ENCODE measurements at places on chromosomes 16 and 17.

- no peak for DNase-seq
These were observed 52.7 kb upstream of the FOXF1 start for GRCh38 chr16:86457501-86458148.

GRCh38 chr17:82231562-82232321, 2.9 kb downstream of the SLC16A3 start:
- DNase-seq = no peak

DNA sequence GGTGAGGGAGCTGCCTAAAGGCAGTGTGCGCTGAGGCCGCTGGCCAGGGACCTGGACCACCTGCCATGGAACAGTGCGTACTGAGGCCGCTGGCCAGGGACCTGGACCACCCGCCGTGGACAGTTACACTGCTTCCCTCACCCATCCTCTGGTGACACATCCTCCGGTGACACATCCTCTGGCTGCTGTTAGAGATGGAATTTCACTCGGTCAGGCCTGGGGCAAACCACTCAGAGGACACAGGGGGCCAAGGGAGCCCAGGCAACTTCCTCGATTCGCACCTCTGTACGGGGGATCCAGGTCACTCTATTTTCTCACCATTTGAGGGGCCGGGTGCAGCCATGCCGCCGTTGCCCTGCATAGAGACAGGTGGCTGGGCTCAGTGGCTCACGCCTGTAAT, 32.4 kb upstream of the RPTOR start:
- DNase-seq = no peak

DNA sequence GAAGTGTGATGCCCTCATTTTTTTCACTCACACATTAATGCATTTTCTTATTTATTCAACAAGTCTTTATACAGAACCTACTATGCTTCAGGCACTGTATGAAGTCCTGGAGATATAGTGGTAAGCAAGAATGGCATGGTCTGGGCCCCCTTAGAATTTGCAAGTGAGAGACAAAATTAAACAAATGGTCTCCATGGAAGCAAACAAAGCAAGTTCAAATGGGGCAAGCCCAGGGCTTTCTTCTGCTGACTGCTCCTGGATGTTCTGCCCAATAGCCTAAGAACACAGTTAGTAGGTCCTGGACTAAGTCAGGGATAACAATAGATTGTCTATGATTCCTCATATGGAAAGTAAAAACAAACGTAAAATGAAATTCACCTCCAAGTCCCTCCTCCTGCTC, 31.3 kb upstream of the DDX52 start:
- no peak for DNase-seq

GRCh38 chr17:38897176-38897575, 27.3 kb downstream of the LASP1 start:
- DNase-seq = no peak

- DNase-seq = no peak
These were observed 89.3 kb upstream of the CIBAR2 start for GRCh38 chr16:85201574-85201973.

DNA sequence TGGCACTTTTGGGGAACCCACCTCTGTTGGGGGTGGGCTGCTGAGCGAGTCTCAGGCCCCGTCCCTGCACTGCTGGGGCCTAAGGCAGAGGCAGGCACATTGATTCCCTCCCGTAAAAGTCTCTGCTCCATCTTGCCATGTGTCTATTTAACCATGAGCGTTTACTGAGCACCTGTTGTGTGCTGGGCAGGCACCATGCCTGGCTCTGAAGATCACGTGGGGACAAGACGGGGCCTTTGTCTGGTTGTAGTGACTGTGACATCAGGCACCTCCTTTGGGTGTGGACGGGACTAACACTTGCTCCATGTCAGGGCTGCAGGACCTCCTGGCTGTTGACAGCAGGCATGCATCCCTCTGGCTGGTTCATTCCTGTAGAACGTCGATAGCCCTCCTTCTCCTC, 204.7 kb upstream of the CIBAR2 start:
- DNase-seq = no peak

- no peak for DNase-seq
These were observed 249.7 kb upstream of the C16orf82 start for GRCh38 chr16:26816885-26817571.

GRCh38 chr16:3094289-3095027, 4.6 kb downstream of the ZSCAN10 start:
- DNase-seq = no peak

DNA sequence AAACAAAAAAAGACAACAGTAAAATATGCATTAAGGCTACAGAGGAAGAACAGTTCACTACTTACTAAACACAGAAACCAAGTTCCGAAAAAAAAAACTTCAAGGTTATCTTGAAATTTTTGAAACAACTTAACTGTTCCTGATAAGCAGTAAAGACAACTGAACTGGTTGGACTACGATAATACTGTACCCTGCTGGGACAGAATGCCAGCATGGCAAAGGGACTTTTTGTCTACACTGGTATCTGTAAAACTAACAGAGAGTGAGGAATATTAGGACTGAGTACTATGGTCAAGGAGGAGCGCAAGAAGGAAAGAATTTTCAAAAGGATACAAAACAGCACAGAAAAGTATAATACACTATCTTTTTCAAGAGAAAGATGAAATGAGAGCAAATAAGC, 19.8 kb downstream of the SETD6 start:
- DNase-seq = no peak

GRCh38 chr17:27650836-27651235, 19.8 kb downstream of the LGALS9 start:
- DNase-seq = no peak

- DNase-seq = no peak
These were observed 10.2 kb downstream of the FLII start for GRCh38 chr17:18248300-18248731.

DNA sequence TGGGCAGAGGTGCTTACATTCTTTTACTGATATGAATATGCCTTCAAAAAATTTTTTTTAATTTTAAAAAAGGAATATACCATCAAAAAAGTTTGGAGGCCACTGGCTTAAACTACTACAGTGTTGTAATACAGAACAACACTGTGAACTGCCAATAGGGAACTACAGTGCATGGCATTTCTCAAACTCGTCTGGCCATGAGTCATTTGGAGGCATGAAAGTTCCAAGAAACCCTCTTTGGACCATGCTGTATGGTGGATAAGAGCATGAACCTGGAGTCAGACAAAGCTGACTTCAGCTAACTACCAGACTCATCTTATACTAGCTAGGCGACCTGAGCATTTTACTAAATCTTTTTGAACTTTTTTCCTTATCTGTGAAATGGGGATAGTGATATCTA, 9.2 kb upstream of the NF1 start:
- no peak for DNase-seq

DNA sequence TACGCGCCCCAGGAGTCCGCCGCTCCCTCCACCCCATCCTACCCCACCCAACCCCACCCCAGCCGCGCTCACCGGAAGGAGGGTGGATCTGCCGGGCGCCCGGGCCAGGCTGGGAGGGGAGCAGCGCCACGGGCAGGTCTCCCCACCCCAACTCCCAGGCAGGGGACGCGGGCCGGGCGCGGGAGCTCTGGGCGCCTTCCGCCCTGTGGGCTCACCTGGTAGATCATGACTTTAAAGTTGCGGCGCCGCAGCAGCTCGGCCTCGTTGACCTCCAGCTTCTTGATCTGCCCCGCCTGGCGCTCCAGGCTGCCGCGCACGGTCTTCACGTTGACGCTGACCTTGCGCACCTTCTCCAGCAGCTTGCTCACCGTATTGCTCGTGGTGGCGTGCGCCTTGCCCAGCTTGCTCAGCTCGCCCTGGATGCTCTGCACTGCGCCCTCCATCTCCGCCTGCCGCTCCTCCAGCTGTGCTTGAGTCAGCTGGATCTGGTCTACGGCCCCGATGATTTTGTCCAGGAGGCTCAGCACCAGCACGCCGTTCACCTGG, 571 bp downstream of the CAVIN1 start:
- DNase-seq = no peak

- no peak for DNase-seq
These were observed 107.0 kb downstream of the CYLD start for GRCh38 chr16:50848755-50849514.

GRCh38 chr17:10616502-10617119, 40.5 kb downstream of the MYH3 start:
- peak; percentile 63 for DNase-seq

DNA sequence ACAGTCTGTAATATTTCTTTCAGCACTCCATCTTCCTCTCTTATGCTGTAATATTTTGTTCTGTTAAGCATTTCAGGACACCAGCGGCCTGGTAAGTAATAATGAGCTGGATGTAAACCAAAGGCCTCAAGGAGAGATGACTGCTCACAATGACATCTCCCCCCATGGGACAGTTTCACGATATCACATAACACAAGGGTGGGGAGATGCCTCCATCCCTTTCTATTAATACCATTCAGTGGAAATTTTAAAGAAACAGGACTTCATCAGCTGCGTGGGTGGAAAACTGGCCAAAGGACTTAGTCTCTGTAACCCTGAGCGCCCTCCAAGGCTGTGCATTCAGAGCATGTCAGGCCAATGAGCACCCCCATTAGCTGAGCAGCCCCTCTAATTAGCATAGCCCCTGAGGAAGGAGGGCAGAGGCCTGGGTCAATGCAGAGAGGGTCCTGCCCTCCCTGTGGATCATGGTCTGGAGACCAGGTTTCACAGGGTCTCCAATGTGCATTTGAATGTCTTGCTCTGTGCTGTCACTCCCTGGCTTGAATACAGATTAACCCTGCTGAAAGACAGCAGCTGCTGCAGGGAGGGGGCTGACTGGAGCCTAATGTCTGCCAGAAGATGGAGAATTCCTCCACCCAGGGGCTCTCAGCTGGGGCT, 156.4 kb downstream of the HS3ST2 start:
- DNase-seq = no peak

- DNase-seq = no peak
These were observed 115.1 kb downstream of the HIC1 start for GRCh38 chr17:2170023-2170422.

DNA sequence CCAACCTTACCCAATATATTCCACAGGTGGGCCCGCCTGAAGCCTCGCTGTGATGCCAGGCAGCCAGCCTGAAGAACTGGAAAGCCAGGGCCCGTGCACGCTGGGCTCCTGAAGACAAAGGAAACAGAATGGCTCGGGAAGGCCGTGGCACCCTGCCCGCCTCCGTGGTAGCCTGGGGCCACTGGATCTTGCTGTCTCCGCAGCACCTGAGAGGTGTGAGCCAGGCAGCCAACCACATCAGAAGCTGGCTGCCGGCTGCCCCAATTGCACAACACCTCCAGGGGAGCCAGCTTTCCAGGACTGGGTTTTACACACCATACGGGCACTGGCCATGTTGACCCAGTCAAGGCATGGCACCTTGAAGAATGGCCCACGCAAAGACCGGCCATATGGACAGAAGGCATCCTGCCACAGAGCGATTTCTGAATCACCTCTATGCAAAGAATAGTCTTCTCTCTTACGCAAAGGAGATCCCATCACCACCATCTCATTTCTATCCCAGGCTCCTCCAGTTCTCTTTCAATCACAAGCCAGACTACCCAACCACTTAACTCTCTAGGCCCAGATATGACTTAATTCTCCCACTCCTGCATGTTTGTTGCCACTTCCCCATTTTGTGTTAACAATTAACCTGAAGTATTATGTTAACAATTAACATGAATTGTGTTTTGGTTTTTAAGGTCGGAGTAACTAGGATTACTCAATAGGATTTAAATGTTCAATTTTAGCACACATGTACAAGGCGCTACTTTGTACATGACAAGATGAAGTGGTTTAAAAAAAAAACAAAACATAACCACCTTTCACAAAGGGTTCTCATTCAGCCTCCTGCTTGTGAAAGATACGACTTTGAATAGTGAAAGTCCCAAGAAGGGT, 32.1 kb downstream of the ZFHX3 start:
- DNase-seq = no peak

- DNase-seq = no peak
These were observed 160.6 kb downstream of the MAF start for GRCh38 chr16:79439901-79440300.

- DNase-seq = no peak
These were observed 8.2 kb upstream of the FOXN1 start for GRCh38 chr17:28497931-28498330.

GRCh38 chr17:4101759-4102405, 40.9 kb downstream of the ZZEF1 start:
- DNase-seq = no peak

DNA sequence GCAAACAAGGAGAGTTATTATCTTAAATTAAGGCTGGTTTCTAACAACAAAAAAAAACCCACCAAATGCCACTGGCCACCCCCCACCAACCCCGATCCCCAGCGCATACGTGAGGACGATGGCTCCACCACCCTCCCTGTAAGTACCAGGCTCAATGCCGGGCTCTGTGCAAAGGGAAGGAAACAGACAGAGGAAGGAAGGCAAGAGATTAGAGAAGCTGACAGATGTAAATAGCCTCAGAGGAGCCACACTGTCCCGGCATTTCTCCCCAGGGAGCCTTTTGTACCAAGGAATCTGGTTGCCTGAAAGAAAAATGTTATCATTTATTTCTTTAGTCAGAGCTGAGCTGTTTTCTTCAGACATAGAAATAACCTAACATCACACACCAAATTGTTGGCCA, 13.1 kb downstream of the SOST start:
- no peak for DNase-seq

DNA sequence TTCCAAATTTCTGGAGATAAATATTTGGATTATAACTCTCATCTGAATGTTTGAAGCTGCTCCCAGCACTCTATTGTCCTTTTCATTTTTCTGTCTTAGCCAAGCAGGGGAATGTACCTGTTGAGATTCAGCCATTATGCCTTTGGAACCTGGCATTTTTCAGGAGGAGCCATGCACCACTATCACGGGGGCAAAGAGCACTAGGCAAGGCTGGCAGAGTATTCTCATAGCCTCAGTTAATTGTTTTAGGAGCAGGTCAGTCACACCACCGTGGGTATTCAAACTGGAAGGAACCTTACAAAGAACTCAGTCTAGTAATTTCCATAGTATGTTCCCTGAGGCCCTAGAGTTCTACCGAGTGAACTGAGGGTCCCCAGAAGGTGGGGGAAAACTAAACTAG, 348.9 kb downstream of the TMEM114 start:
- no peak for DNase-seq

DNA sequence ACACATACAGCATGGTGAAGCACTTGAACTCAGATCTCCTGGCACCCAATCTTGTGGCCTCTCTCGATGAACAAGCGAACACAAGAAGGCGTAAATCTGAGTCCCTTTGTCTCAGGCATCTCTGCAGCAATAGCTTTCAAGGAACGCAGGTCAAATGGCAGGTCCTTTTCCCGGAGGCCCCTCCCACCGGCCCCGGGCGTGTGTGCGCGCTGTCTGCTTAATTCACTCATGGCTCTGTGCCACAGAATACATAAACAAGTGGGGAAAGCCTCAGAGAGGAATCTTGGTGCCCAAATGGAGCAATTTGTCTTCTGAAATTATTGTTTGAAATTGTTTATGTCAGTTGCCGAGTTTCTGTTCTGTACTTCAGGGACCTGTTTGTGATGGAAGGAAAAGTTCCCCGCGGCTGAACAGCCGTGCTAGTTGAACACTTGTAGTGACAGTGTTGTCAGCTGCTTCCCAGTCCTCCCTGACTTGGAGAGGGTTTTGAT, 14.8 kb downstream of the MYOCD start:
- no peak for DNase-seq

DNA sequence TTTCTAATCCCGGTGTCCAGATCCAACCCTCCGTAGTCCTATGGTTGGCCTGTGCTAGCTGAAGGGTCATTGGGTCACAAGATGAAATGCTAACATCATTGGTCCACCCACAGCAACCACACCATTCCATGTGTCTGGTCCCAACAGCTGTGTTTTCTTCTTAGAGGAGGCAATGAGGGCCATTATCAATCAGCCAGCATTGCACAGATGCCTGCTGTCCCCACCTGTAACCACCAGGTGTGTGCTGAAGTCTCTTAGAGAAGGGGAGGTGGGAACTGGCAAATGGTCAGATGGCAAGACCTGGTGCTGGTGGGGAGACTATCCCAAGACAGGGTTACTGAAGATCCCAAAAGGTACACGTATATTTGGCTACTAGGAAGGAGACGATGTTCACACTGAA, 37.4 kb downstream of the HIC1 start:
- no peak for DNase-seq

Data from stimulated activated CD8-positive, alpha-beta memory T cell treated with anti-CD3 and anti-CD28 coated beads, Interleukin-15, amount 100 ng/mL, for 24 hours (primary cell).